ENCODE measurements at places on chromosomes 11 and 22. TPM values are rescaled to one million over a fixed set of nuclear protein-coding genes. Genes with fewer than 3 reads are reported as not detected.

GRCh38 chr11:66107600-66108510, 37.8 kb downstream of the PACS1 start:
- no peak for ATAC-seq

GRCh38 chr11:91086028-91086427, 863.2 kb upstream of the CHORDC1 start:
- no peak for ATAC-seq

DNA sequence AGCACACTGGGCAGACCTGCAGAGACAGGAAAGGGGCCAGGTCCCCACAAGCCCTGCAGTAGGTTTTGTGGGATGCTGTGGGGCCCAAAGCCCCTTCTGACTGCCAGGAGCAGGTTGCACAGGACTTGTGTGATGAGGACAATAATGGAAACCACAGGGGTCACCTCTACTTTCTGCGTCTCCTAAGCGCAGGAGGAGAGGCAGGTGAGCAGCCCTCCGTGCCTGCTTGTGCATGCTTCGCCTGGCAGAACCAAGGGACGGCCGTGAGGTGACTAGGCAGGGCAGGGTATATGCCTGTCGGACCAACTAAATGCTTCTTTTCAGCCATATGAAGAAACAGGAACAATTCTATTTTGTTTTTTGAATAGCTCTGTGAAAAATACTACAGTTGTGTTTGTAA, 77.9 kb upstream of the PITPNB start:
- no peak for ATAC-seq

DNA sequence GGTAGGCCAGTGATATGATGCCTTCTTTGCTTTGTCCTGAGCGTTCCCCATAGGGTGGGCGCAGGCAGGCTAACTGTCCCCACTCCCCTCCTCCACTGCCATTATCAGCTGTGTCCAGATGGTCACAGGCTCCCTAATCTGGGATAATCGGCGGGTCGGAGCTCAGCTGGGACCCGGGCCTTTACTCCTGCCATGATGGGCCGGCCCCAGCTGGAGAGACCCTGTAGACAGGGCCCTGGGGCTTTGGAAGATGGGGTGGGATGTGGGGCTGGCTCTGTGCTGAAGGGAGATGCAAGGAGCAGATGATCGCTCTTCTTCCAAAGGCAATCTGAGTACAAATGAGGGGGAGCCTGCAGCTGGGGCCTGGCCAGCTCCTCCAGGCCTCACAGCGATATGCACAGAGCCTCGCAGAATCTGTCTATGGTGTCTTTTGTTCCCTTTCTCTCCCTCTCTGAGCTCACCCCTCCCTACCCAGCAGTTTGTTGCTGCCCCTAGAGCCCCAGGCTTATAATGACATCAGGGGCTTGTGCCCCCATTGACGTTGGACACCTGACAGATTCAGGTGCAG, 11.9 kb downstream of the KLHL35 start:
- ATAC-seq: no peak

- ATAC-seq: no peak
Observed at GRCh38 chr22:38432264-38432663, 22.7 kb downstream of the KCNJ4 start.

Gene PRODH
- total RNA-seq: 0.65 TPM

Gene MPZL2
- not detected for total RNA-seq

Gene GVQW3
- total RNA-seq: 15.9 TPM
